ENCODE measurements at places on chromosomes 6 and 20. TPM values are rescaled to one million over a fixed set of nuclear protein-coding genes. Genes with fewer than 3 reads are reported as not detected.

Gene SLC17A2
- total RNA-seq = not detected

Gene NOP56
- total RNA-seq = 103 TPM

Gene NANP
- total RNA-seq = 5.7 TPM

Gene LSM14B
- total RNA-seq = 53.8 TPM

Gene NRSN1
- total RNA-seq = not detected

Gene RIN2
- 27.1 TPM for total RNA-seq

Gene SLC32A1
- total RNA-seq = not detected

Gene TRDN
- total RNA-seq = 73.1 TPM

Gene HTR1E
- total RNA-seq = not detected

Gene SYTL3
- total RNA-seq = 5.7 TPM

Gene LCA5
- 4.7 TPM for total RNA-seq

Gene ZNF311
- total RNA-seq = 1.6 TPM

Gene FAM217A
- total RNA-seq = not detected

Gene DYNLRB1
- total RNA-seq = 28.7 TPM

Gene LAMA5
- 14.1 TPM for total RNA-seq

Gene ZMYND8
- 13.6 TPM for total RNA-seq

Gene TSBP1
- not detected for total RNA-seq

Gene MUC22
- total RNA-seq = not detected

Gene PNPLA1
- total RNA-seq = not detected

Gene NDUFAF5
- total RNA-seq = 16.7 TPM

Gene PM20D2
- total RNA-seq = 24.0 TPM

Gene JAG1
- total RNA-seq = 60.5 TPM

Gene C6orf118
- total RNA-seq = not detected

Gene NDUFAF4
- 12.0 TPM for total RNA-seq

Gene UBR2
- total RNA-seq = 24.0 TPM

Gene EPPIN
- not detected for total RNA-seq

Gene NFATC2
- total RNA-seq = 3.1 TPM

Gene CTAGE9
- total RNA-seq = not detected

Gene ECT2L
- under 0.01 TPM for total RNA-seq

Gene PDE7B
- 13.6 TPM for total RNA-seq

Gene GPX5
- not detected for total RNA-seq

Gene NKX2-4
- not detected for total RNA-seq

Gene ATP6V1G2
- total RNA-seq = 1.0 TPM

Gene EPHA7
- 8.4 TPM for total RNA-seq

Gene BHLHE23
- not detected for total RNA-seq

Gene SIRPD
- total RNA-seq = not detected

Gene SLC26A8
- under 0.01 TPM for total RNA-seq
